Cortex of kidney (tissue), 1 donor: ENCODE measurements at places on chromosomes 7 and 10.

GRCh38 chr10:79248341-79249185, 98.7 kb upstream of the PPIF start:
- DNase-seq, result no peak

DNA sequence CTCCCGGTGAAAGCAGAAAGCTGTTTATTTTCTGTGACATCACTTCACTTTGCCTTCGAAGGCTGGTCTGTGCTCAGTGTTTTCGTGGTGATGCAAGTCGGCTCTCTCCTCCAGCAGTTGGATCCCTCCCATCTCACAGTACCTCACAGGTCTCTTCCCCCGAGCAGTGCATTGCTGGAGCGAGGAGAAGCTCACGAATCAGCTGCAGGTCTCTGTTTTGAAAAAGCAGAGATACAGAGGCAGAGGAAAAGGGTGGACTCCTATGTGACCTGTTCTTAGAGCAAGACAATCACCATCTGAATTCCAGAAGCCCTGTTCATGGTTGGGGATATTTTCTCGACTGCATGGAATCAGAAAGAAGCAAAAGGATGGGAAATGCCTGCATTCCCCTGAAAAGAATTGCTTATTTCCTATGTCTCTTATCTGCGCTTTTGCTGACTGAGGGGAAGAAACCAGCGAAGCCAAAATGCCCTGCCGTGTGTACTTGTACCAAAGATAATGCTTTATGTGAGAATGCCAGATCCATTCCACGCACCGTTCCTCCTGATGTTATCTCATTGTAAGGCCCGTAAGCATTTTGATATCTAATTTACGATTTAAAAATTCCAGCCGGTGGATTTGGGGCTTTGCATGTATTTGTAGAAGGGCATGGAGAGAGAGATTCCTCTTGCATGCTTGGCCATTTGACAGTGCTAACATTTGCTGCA, at the start of gene LGI1:
LGI1 (plus strand) TSS at position 136 of the 707 bp plus-strand sequence; CDS start at position 345, 209 bp downstream.
- no peak for DNase-seq

DNA sequence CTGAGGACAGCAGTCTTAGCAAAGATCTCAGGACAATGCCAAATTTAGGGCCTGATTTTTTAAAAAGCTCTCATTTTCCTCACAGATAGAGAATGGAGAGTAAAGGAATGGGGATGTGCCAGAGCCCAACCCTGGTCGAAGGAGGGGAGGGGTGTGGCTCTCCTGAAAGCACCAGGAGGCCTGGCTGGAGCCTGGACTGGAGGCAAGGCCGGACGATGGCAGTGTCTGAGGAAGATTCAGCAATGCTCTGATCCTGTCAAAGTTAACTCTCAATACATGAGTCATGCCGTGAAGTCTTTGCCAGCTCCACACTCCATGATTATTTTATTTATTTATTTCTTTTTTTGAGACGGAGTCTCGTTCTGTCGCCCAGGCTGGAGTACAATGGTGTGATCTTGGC, 108.3 kb downstream of the UPF2 start:
- no peak for DNase-seq

GRCh38 chr7:134182078-134182477, 54.9 kb downstream of the LRGUK start:
- no peak for DNase-seq

GRCh38 chr10:77881222-77881621, 45.3 kb downstream of the DLG5 start:
- DNase-seq, result no peak

DNA sequence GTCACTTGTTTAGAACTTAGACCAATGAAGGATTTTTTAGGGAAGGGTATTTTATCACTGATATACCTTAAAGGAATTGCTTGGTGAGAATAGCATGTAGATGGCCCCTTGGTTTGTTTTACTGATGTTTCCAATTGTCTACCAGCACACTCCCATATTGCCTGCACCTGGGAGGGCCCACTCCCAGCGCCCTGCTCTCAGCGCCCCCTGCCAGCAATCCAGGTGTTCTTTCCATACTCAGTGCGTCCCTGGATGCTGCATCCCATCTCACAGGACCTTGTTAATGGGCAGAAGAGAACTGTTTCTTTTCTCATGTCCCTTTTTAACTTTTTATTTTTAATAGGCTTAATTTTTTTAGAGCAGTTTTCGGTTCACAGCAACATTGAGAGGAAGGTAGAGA, 24.1 kb upstream of the SFRP5 start:
- DNase-seq, result no peak

DNA sequence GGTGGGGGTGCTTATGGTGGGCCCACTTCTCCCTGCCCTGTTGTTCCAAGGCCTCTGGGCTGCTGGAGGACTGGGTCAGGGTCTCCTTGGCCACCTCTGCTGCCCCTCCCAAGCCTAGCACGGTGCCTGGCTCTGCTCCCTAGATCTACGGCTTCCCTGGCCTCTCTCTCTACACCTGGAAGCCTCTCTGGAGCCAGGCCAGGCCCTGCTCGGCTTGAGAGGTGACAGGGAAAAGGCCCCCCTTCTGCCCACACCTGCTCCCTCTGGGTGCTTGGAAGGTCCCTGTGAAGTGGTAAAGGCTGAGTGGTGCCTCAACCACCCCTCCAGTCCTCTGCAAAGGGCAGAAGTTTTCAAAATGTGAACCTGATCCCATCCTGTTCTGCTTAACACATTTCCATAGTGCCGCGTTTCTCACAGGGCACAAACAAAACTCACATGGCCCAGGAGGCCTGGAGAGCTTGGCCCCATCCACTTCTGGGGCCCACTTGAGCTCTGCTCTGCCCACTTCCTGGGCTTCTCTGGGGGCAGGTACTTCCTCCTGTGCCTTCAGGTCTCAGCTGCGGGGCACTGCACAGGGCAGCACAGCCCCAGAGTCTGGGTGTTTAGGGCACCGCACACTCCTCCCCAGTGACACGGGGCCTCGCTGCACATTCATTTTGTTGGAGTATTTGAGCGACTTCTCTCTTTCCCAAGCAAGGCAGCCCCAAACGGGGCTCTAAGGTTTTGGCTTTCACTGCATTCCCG, 169.9 kb downstream of the PIP4K2A start:
- no peak for DNase-seq

DNA sequence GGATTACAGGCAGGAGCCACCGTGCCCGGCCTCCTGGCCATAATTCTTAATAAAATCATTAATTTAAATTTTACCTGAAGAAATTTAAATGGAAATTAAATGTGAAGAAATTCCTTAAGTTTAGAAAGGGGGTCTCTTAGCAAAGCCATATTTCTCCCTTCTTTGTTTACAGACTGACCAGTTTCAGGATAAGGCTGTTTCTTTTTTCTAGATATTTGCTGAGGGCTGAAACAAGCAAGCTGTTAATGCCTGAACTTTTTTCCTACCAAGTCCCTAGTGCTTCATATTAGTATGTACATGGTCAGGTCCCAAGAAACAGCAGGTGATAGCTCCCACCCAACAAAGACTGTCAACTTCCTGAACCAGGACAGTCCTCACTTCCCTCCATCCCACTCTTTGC, 18.1 kb upstream of the PDIA4 start:
- no peak for DNase-seq

- no peak for DNase-seq
Measured at GRCh38 chr7:2154121-2154520, 78.6 kb downstream of the MAD1L1 start.

GRCh38 chr10:14569274-14570060, 205.2 kb downstream of the FAM107B start:
- DNase-seq, result no peak

- no peak for DNase-seq
Measured at GRCh38 chr7:54843841-54844355, 84.9 kb upstream of the SEC61G start.

DNA sequence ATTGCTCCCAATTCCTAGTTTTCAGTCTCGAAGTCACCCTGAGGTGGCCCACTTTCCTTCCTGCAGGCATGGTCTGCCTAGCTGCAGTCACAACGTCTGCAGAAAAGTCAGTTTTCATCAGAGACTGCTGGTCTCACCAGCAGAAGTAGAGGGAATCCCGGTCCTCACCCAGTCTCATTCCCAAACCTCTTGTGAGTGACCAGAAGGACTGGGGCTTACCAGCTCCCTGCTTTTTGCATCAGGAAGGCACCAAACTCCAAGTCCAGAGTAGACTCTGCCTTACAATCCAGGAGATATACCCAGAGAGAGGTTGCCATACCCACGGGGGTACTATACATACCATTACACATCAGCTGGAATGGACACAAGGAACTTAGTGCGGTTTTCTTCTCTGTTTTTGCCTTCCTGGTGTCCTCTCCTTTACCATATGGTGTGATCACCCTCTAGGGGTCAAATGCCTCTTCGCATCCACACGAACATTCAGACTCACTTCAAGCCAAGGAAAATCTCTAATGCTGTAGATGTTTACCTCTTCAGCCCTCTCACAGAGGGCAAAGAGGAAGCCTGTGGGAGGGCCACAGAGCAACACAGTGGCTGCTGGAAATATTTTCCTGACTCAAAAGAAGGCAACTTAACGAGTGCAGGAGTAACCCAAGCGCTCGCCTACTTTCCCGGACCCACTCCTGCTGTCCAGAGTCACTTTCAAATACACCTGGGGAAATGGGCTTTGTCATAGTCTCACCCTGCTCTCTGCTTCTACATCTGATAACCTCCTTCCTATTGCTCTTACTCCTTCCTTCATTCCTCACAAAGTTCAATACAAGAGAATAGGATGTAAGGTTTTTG, 220.9 kb downstream of the C7orf25 start:
- DNase-seq, result no peak

GRCh38 chr7:82434275-82435022, 9.1 kb downstream of the CACNA2D1 start:
- DNase-seq, result no peak

DNA sequence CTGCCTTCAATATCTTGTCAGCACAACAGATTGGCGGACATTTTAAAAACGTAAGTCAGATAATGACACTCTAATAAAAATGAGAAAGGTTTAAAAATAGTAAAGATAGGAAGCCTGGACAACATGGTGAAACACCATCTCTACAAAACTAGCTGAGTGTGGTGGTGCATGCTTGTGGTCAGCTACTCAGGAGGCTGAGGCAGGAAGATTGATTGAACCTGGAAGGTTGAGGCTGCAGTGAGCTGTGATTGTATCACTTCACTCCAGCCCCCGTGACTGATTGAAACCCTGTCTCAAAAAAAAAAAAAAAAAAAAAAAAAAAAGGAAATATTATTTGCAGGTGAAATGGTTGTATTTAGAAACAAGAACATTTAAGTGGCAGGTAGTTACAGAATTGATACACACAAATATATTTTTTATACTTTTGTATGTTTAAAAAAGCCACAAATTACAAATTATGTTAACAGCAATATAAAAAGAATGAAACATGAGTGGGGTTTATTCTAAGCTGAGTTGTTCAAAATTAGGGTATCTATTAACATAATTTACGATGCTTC, 141.9 kb downstream of the ADK start:
- no peak for DNase-seq

DNA sequence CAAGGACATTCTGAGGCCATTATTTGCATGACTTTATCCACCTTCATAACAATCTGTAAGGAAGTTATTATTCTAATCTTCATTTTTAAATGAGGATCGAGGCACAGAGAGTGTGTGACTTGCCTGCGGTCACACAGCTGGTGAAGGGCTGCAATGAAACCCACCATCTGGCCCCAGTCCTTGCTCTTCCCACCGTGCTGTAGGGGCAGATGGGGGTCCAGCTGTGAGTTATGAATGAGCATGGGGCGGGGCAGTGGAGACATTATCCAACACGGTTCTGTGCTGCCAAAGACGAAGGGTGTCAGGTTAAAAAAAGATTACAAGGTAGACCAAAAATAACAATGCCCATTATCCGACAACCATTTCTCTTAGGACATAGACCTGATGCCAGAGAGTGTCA, 417.5 kb upstream of the MGMT start:
- DNase-seq, result no peak

GRCh38 chr7:131895541-131896164, 339.2 kb upstream of the PODXL start:
- no peak for DNase-seq

DNA sequence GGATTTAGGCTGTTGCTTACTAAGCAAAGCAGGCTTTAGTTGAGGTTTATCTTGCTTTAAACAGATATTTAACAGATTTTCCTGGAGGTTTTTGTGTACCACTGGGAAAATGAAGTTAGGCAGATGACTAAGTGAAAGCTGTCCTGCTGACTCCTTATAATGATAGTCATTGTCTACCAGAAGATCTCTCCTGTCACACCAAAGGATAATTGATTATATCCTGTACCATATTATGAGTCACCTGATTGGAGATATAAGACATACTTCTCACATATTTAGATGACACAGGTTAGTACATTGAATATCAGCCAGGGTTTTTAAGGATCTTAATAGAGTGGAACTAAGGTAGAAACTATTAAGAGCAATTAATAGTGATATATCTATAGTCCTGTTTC, 68.4 kb downstream of the PTEN start:
- DNase-seq, result no peak

DNA sequence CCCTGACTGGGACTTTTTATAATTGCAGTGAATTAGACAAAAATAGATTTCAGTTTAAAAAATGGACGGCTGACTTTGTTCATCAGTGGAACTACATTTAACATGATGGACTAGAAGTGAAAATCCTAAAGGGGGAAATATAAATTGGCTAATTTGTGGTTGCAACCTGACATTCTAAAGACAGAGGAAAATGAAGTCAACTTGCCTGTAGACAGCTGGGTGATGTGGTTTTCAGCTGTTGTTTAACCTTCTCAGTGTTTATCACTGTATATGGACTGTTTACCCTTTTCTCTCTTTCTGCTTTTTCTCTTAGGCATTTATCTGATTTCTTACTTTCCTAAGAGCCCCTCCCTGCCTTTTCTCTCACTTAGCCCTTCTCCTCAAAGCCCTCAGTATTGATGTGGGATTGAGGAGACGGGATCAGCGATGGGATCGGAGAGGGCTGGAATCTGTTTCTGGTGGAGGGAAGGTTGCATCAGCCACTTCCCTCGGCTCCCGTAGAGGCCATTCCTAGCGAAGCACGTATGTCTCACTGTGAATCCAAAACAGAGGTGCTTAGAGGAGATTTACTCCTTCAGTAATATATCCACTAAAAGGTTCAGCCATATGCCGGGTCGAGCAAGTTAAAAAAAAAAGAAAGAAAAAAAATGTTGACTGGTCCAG, 109.0 kb upstream of the KLF6 start:
- DNase-seq, result no peak

GRCh38 chr10:11414314-11415038, 197.0 kb downstream of the USP6NL start:
- no peak for DNase-seq

- DNase-seq, result no peak
Measured at GRCh38 chr7:510131-510481, 9.5 kb downstream of the PDGFA start.

DNA sequence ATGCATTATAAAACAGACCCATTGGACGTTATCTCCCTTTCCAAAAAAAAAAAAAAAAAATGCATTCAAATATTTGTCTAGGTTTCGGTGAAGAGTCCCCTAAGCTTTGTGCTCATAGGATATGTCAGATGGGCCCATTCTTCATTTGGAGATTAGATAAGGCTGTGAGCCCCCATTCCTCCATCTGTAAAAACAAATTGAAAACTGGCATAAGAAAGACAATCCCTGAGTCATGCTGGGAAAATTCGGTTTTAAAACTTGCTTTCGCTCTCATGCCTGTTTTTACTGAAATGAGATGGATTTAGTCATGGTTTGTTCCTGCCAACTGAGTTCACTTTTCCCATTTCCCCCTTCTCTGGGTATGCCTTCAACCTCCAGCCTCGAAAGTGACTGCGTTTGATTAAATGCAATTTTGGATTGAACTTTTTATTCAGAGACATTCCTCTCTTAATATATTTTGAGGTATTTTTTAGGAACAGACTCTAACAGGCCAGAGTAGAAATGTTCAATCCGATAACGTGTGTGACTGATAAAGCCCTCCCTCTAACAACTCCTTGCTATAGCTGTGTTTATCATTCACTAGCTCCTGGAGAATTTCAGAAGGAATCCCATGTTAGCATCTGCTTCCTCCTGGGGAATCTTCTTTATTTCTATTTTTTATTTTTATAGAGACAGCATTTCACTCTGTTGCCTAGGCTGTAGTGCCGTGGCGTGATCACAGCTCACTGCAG, 190.9 kb upstream of the LYZL2 start:
- no peak for DNase-seq
